ENCODE measurements at places on chromosomes 16 and 17.
A peak's percentile ranks its signal among the peaks of the same experiment; 100 is the strongest.

GRCh38 chr16:27491894-27492587 lies 57.7 kb downstream of the GTF3C1 start:
- no peak for DNase-seq

DNA sequence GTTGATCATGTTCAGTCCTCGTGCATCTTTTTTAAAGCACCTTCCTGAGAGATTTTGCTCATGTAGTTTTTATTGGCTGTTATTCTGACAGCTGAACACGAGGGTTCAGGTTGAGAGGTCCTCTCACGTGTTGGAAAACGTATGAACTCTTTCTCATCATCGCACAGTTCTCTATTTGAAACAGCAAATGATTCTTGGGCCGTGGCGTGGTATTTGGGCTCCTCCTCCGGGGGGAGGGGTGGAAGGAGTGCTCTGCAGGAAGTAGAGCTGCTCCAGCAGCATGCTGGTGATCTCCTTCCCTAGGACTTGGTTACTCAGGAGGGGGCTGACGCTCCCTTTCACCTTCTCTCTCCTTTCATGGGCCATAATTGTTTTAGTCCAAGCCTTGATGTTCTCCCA lies 70.4 kb downstream of the KSR1 start:
- peak; percentile 60 for DNase-seq

DNA sequence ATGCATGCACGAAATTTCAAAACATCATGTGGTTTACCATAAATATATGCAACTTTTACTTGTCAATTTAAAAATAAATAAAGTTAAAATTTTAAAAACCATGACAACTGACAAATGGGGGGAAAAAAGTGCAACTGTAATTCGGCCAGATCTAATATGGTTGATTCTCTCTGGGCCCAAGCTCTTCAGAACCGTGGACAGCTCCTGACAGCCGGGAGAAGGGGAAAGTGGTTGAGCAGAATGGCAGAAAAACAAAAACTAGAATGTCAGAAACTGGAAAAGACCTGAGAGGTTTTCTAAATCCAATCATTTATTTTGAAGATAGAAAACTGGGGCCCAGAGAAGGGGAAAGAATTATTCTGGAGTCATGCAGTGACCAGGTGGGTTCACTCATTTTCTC lies 126.6 kb downstream of the TMEM132E start:
- no peak for DNase-seq

- no peak for DNase-seq
Measured at GRCh38 chr16:10740000-10740844, 3.4 kb upstream of the NUBP1 start.

DNA sequence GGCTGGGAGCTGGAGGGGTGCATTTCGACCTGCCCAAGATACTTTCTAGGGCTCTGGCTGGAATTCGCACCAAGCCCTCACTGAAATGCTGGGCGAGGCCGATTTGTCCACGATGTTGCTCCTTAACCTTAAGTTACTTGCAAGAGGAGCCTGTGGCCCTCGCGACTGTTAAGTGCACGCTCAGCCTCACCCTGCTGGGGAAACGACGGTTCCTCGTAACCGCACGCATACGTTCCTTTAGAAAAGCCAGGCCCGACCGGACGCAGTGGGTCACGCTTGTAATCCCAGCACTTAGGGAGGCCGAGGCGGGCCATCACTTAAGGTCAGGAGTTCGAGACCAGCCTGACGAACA lies 607 bp upstream of the NCOR1 start:
- DNase-seq: peak; percentile 43

GRCh38 chr16:68369697-68370580 lies 59.1 kb downstream of the PRMT7 start:
- peak; percentile 69 for DNase-seq

GRCh38 chr17:64507413-64507782 lies 621 bp downstream of the CEP95 start:
- DNase-seq: peak; percentile 20

DNA sequence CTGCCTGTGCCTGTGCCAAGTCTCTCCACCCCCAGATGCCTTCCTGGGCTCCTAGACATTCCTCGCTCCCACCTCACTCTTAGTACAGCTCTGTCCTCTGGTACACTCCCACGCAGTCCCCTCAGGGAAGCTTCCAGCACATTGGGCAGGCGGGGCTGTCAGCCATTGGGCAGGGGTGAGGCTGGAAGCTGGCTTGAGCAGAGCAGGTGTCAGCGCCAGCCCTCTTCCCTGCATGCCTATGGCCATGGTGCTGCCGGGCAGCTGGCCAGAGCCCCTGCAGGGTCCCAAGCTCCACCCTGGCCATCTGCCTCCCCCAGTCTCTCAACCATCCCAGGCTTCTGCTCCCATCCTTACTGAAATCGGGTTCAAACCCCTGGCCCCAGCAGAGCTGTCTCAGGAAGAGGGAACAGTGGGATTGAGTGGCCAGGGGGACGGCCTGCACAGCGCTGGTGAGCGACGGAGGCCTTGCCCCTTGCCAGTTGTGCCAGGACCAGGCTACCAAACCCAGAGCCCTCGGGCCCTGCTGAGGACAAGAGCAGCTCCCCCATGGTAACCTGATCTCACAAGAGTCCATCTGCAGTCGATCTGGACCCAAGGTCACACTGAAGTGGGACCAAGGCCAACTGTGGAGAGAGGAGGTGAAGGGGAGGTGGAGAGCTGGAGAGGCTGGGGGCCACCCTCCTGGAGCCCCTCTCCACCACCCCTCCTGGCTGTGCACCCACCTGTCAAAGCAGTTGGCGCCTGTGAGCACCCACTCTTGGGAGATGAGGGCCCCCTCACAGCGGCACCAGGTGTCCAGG lies 2.4 kb upstream of the B9D1 start:
- DNase-seq: no peak

- no peak for DNase-seq
Measured at GRCh38 chr17:37643869-37644268, 623 bp upstream of the DDX52 start.

- no peak for DNase-seq
Measured at GRCh38 chr16:57730771-57731730, 4.5 kb upstream of the KATNB1 start.

GRCh38 chr16:637081-638018 lies 1.2 kb upstream of the METTL26 start:
- no peak for DNase-seq

GRCh38 chr16:66224186-66224585 lies 142.3 kb upstream of the CDH5 start:
- DNase-seq: no peak

DNA sequence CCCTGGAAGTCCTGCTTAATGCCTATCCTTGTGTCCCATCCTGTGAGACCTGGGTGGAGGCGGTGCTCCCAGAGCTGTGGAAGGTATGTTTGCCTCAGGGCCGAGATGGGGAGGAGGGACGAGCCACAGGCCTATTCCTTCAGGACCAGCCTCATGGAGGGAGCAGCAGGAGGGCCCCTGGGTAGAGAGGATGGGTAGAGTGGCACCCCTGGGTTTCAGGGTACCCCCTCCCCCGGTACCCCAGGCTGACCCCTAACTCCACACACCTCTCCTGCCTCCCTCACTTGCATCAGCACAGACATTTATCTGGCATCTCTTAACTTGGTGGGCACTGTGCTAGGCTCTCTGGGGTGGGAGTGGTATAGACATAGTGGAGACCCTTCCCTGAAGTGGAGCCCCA lies 7.1 kb downstream of the ASB16 start:
- DNase-seq: no peak

DNA sequence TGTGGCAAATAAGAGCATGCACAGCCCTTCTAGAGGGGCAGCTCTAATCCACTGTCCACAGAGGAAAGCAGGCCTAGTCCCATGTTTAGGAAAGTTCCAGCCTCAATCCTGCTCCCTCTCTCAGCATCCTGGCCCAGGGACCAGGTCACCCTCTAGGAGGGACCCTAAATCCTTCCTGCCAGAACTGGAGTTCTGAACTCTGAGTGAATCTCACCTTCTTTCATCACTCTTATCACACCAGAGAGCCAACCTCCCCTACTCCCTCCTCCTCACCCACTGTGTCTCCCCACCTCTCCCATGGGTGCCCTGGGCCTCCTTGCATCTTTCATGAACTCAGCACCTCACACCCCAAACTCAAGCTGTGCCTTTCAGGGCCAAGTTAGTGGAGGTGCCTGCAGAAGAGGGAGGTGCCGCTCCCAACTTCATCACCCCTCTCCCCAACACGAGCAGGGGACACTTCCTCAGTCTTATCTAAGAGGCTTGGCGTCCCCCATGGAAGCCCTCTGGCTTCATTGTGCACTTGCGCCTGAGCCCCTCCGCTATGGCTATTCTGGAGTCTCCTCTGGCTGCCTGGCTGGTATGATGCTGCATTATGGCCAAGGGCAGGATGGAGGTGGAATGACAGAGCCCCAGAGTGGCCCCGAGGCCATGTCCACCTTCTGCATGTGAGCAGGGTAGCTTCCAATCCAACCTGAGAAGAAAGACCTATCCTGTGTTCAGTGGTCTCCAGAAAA lies 31.7 kb downstream of the PIK3R6 start:
- no peak for DNase-seq

GRCh38 chr16:70691223-70692129 lies 5.6 kb upstream of the MTSS2 start:
- no peak for DNase-seq

All from stimulated activated naive B cell treated with anti-CD40 and anti-IgM and Interleukin-4, amounts not matched to agents 10 μg/mL and 1 μg/mL and 100 μg/mL, for 72 hours (primary cell).